ENCODE measurements at places on chromosomes 5 and 9.

DNA sequence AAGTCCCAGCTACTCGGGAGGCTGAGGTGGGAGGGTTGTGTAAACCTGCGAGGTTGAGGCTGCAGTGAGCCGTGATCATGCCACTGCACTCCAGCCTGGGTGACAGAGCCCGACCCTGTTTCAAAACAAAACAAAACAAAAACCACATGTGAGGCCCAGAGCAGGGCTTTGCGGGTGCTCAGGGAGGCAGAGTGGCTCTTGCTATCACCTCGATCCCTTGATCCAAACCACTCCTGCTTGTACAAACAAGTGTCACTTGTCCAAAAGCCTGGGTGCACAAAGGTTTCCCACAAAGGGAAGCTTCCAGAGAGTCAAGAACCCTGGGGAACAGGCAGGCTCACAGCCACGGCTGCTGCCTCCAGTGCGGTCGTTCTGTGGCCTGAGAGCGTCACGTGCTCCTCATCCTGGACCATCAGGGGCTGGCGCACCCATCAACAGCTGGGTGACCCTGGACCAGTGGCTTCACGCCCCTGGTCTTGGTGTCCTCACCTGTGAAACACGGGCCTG, 162.7 kb downstream of the C9orf50 start:
- DNase-seq, result no peak

- no peak for DNase-seq
Measured at GRCh38 chr5:125595095-125595494, 828.1 kb upstream of the GRAMD2B start.

GRCh38 chr5:24623031-24623430, 21.7 kb downstream of the CDH10 start:
- DNase-seq, result no peak

DNA sequence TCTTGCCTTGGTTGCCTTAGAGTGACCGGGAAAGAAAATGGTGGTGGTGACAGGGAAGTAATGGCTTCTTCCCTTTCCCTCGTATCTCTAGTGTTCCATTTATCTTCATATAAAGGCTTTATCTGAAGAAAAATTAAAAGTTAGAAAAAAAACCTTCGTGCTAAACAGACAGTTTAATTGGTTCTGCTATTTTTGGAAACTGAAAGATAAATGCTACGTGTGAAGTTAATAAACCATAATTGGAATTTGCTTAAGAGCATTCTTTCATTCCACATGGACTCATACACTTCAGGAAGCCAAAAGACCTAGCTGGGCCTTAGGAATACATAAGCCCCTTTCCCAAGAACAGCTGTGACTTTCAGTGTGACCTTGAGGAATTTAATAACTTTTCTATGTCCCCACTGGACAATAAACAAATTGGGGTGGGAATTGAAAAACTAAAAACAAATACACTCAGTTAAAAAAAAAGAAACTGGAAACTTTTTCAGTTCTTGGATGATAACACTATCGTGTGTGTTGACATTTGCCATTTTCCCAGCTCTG, 818.8 kb upstream of the WWC1 start:
- DNase-seq, result no peak

DNA sequence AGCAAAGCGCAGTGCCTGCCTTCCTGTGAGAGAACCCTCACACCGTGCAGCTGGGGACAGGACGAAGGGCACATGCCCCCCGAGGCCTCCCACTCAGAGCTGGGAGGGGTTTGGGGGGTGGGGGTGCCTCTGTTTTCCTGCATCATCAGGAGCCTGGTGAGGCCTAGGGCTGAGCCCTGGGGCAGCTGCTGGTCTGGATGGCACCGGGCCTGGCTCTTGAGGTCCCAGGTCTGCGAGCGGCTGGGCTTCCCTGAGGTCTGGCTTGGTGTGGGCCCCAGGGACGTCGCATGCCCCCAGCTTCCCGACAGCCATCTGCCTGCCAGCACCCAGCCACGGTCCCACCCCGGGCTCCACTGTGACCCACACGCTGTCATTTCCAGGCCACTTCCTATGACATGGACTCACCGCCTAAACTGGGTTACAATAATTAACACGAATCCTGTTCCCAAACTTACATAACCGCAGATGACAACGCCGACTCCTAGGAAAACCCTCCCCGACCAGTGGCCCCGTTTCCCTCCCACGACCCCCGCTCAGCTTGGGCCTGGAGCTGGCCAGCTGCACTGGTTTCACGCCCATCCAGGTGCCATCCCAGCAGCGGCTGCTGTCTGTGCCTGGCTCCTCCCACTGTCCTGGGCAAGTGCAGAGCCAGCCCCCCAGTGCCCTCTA, 8.7 kb downstream of the NACC2 start:
- no peak for DNase-seq

DNA sequence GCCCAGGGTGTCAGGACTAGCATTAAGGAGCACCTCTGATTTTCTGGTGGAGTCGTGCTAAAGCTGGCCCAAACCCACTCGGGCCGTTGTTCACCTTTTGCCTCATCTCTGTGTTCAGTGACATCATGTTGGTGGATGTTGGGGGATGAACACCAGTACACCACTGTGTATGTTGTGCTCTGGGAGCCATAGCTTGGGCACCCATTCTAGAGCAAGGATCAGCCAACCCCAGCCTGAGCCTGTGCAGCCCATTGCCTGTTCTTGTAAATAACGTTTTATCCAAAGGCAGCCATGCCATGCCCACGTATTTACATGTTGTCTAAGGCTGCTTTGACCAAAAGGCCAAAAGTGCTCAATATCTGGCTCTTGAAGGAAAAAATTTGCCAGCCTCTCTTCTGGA, 245.6 kb downstream of the FANCC start:
- DNase-seq, result no peak

GRCh38 chr5:10800852-10801251, 39.8 kb upstream of the DAP start:
- no peak for DNase-seq

GRCh38 chr5:165538065-165538464, 2032.6 kb downstream of the MAT2B start:
- no peak for DNase-seq

- no peak for DNase-seq
Measured at GRCh38 chr9:69411931-69412740, 87.1 kb downstream of the ENTREP1 start.

- no peak for DNase-seq
Measured at GRCh38 chr9:37218800-37219425, 98.5 kb downstream of the ZCCHC7 start.

- DNase-seq, result no peak
Measured at GRCh38 chr5:141441571-141442170, 11.4 kb downstream of the PCDHGA12 start.

- no peak for DNase-seq
Measured at GRCh38 chr9:7234144-7234543, 476.4 kb downstream of the KDM4C start.

- DNase-seq, result no peak
Measured at GRCh38 chr5:23446424-23446823, 61.0 kb upstream of the PRDM9 start.

- no peak for DNase-seq
Measured at GRCh38 chr5:77322406-77322805, 111.9 kb downstream of the PDE8B start.

- no peak for DNase-seq
Measured at GRCh38 chr5:317086-317811, 4.3 kb upstream of the AHRR start.

GRCh38 chr5:10301842-10302610, 5.7 kb downstream of the CMBL start:
- DNase-seq, result no peak

- DNase-seq, result no peak
Measured at GRCh38 chr9:135817951-135818717, 89.2 kb downstream of the CAMSAP1 start.

- DNase-seq, result peak; percentile 25
Measured at GRCh38 chr5:95842854-95843544, 20.5 kb upstream of the GLRX start.

DNA sequence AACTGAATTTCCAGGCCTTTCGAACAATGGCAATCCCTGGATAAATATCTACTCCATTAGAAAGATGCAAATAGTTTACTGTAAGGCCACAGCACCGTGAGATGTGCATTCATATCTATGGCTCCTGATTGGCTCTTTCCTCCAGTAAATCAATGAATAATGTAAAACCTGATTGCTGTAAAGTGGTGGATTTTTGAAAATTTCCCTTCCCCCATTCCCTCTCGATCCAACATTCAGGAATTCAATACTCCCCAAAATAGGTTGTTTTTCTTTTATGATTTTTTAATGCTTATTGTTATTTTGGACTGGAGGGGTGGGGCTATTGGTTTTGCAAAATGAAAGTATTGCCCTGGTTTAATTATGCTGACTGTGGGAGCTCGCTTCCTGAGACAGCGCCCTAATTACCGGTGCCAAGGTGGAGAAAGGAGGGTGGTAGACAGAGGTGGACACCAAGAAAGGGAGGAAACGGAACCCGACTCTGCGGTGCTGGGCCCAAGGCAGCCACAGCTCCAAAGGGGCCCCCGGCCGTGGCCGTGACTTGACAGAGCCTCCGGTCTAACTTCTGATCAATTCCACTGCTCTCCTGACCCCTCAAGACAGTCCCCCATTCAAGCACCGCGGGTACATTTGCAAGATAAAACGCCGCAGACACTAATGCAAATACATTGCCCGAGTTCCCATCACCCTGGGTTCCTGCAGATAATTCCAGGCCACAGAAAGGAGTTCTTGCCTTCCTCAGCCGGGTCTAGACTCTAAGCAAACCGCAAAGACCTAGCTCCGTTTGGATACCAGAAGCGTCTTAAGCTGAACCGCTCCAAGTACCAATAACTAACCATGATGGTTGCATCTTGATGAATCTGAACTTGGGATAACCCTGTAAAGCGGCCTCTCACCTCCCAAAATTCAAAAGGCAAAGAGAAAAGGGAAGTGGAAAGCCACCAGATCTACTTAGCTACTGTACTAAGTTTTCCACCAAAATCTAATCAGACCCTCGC, 211.2 kb downstream of the MEF2C start:
- DNase-seq, result no peak

GRCh38 chr9:132877824-132878694, at the start of gene AK8:
AK8 (minus strand) TSS chr9:132878284; CDS start chr9:132878255, 29 bp downstream.
- peak; percentile 43 for DNase-seq

DNA sequence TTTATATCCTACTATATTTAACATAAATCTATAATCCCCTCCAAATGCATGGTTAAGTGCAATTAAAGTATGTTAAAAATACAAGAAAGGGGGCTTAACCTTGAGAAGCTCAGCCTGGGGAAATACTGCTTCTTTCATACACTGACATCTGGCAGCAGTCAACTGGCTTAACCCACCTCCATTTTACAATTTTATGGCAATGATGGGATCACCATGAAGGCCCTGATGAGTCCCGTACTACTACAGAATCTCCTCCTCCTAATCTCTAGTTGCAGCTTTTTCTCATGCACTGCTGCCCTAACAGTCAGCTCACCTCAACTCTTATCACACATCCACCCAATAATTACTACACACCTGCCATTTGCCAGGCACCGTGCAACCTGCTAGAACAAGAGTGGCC, 40.9 kb downstream of the ZNF608 start:
- DNase-seq, result no peak

- DNase-seq, result no peak
Measured at GRCh38 chr5:108028412-108028811, 353.5 kb downstream of the FBXL17 start.

GRCh38 chr5:180069589-180070247, 1.8 kb downstream of the RNF130 start:
- no peak for DNase-seq

GRCh38 chr9:14863402-14863801, 46.8 kb downstream of the FREM1 start:
- DNase-seq, result no peak

DNA sequence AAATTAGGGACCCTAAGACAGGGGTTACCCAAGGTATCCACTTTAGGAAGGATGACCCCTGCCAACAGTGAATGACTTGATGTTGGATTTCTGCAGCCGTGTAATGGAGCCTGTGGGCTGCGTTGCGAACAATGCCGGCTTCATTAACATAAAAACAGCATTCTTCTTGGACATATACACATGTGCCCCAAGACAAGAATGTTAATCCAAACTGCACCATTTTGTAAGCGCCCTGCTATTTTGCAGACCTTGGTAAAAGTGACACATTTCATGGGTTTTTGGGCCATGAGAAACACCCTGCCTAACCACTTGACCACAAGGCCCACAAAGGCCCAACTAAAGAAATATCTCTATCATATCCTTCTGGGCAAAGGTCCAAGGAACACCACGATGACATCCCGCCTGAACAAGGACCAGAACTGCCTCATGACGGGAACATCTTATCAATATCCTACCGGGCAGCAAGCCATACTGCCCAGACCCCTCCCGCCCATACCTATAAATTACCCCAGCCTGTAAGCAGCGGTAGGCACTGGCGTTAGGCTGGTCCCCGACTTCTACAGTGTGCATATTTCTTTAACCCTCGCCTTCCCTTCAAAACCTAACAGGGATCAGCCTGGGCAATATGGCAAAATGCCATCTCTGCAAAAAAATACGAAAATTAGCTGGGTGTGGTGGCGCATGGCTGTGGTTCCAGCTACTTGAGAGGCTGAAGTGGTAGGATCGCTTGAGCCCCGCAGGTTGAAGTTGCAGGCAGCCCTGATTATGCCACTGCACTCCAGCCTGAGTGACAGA, 9.7 kb upstream of the PDCD1LG2 start:
- no peak for DNase-seq

GRCh38 chr5:156188016-156188415, 138.9 kb upstream of the SGCD start:
- DNase-seq, result no peak

DNA sequence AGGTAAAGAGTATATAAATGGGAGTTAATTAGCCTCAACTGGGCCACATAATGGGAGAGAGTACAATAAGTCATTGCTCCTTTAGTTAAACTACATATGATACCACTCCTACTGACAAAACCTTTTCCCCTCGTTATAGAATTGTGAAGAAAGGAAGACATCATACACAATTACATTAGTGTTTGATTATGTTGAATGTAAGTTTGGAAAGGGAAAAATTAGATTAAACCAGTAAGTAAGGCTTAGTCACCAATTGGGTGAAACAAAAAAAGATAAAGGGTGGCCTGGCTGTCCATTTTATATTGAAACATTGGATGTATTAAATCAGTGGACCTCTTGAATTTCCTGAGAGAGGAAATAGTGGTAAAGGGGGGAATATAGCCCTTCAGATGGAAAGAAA, 464.3 kb upstream of the PAPPA start:
- no peak for DNase-seq

- no peak for DNase-seq
Measured at GRCh38 chr9:131627326-131627647, 82.0 kb downstream of the PRRT1B start.

DNA sequence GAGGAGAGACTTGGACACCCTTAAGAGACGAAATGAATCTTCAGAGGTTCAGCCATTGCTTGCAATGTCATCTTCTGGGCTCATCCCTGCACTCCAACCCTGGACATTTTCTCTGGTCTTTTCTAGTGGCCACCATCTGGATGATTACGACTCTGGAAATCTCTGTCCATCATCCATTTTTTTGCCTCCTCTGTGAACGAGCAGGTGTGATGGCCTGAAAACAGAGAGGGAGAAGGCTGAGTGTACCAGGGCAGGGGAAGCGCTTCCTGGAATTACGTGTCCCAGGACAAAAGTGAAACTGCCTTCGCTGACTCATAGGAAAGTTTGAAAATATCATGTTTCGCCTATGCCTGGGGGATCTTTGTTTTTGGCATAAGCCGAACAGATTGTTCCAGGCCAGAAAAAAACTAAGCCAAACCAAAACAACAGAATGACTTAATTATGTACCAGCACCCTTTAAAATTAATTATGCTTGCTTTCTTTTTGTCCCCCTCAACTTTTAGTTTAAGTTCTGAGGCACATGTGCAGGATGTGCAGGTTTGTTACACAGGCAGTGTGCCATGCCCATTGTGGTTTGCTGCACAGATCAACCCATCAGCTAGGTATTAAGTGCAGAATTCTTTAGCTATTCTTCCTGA, 31.9 kb downstream of the ANKRD33B start:
- DNase-seq, result no peak

Data from stimulated activated CD8-positive, alpha-beta memory T cell treated with anti-CD3 and anti-CD28 coated beads, Interleukin-15, amount 100 ng/mL, for 1 hour (primary cell).